ENCODE measurements at places on chromosomes 12 and 14.

GRCh38 chr14:95119336-95119735 is 38.0 kb downstream of the DICER1 start:
- no peak for DNase-seq

DNA sequence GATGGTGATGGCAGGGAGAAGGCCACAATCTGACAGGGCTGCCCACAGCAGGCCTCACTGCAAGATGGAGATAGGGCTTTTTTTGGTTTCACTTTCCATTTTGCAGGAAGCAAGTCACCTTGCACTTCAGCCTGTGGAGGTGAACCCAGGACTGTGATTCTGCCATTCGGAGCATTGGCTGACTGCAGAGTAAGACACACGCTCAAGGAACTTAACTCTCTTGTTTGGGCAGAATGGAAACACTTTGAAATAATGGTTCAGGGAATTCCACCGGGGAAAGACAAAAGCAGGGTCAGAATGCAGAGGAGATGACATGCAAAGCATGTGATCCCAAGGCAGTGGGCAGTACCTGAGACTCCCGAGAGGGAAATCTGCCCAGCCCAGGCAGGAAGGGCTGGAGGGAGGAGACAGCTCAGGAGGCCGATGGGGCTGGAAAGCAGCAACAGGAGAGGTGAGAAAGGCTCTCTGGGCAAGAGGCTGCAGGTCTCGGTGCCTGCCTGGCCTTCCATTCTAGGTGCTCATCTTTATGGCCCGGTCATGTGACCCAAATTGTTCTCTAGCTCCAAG is 58.7 kb upstream of the PRMT8 start:
- DNase-seq: no peak

DNA sequence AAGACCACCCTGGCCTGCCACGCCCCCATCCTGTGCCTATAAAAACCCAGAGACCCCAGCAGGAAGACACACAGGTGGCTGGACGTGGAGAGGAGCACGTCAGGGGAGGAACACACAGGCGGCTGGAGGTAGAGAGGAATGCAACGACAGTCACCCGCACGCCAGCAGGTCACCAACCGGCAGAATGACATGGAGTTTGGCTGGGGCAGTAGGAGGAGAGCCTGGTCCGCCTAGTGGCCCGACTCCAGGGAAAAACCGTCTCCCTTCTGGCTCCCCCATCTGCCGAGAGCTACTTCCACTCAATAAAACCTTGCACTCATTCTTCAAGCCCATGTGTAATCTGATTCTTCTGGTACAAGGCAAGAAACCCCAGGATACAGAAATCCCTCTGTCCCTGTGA is 62.7 kb upstream of the KCNH3 start:
- DNase-seq: no peak

DNA sequence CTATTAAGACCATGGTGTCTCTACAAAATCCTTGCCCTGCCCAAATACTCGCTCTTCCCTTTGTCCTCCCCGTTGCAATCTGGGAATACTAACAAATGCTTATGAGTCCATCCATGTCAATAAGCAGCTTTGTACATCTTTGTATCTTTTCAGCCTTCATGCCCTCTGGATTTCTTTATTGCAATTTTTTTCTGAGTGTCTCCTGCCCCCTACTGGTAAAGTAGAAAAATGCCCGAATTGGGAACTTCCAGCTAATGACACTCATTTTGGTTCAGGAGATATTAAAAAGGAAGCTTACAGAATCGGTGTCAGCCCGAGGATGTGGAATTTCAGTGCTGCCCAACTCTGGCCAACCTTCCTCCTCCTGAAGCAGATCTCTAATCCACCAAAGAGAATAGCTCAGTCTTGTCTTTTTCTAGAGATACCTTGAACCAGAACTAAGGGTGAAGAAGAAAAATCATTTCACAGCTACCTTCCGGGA is 46.0 kb downstream of the SH2B3 start:
- DNase-seq: no peak

GRCh38 chr14:55294603-55295002 is 23.4 kb downstream of the FBXO34 start:
- DNase-seq: no peak

DNA sequence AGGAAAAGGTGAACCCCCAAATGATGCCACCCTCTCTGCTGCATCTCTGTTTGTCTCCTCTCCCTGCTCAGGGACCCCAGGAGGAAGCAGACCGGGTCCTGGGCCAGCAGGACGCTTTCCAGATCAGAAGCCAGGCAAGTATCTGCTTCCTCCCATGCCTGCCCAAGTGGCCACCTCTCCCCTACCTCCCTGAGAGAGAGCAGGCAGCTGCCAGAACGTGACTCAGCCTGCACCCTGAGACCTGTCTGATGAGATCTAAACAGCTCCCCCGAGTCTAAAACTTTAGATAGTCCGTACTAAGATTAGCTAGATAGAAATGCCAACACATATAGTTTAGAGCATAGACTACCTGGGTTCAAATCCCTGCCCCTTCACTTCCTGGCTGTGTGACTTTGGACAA is 31.2 kb upstream of the OAS1 start:
- no peak for DNase-seq

GRCh38 chr14:56754921-56755320 is 55.4 kb downstream of the OTX2 start:
- DNase-seq: no peak

DNA sequence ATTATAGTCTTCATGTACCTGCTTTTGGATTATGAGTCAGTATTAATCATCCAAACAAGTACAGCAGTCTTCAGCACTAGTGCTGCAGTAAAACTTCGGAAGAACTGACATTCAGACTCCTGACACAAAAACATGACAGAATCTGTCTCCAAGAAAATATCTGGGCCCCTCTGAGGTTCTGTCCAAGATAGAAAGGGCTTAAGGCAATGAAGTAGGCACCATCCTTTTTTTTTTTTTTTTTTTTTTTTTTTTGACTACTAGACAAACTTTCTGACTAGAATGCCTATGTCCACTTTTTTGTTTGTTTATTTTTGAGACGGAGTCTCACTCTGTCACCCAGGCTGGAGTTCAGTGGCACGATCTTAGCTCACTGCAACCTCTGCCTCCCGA is 112.5 kb downstream of the MED13L start:
- no peak for DNase-seq

GRCh38 chr14:98548071-98548686 is 723.8 kb downstream of the BCL11B start:
- no peak for DNase-seq

- no peak for DNase-seq
These were observed 7.8 kb upstream of the KRT72 start for GRCh38 chr12:52608826-52609630.

DNA sequence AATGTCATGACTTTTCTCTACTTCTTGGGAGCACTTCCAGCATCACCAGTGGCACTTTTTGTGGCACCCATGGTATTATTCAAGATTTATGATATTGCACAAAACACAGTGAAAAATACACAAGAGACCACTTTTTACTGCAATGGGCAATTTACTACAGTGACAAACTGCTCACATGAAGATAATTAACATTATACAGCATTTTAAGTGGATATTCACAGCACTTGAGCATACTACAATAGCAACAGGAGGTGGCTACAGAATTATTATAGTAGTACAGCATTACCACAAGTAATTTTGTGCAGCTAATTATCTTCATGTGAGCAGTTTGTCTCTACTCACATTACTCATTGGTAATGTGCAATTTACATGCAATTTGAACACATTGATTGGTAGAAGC is 18.3 kb downstream of the IL26 start:
- no peak for DNase-seq

DNA sequence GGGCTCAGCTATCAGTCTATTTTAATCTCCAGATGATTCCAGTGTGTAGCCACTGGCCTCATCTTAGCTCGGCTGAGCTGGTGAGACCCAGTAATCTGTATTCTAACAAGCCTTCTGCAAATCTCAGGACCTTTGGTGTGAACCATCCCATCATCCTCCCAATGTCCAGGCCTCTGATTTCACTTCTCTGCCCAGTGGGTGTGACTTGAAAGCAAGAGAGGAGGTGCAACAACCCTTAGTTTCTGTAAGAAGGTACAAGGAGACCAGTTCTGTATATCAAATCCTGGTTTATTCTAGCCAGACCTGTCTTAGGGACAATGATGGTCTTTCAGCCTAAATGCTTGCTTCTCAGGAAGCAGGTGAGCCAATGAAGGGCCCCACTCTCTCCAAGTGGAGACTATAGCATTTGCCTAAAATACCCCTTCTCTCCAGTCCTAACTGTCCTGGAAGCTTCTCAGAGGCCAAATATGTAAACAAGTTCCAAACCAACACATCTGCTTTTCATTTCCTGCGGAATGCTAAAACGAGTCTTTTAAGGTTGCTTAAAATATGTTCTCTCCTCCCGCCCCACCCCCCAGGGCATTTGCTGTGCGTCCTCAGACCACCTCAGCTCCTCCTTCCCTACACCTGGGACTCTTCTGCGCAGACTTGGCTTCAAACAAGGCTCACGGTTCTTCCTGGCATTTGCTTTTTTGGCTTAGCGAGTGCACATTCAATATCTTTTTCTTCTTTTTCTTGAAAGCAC is 78.4 kb upstream of the FUT8 start:
- DNase-seq: no peak

DNA sequence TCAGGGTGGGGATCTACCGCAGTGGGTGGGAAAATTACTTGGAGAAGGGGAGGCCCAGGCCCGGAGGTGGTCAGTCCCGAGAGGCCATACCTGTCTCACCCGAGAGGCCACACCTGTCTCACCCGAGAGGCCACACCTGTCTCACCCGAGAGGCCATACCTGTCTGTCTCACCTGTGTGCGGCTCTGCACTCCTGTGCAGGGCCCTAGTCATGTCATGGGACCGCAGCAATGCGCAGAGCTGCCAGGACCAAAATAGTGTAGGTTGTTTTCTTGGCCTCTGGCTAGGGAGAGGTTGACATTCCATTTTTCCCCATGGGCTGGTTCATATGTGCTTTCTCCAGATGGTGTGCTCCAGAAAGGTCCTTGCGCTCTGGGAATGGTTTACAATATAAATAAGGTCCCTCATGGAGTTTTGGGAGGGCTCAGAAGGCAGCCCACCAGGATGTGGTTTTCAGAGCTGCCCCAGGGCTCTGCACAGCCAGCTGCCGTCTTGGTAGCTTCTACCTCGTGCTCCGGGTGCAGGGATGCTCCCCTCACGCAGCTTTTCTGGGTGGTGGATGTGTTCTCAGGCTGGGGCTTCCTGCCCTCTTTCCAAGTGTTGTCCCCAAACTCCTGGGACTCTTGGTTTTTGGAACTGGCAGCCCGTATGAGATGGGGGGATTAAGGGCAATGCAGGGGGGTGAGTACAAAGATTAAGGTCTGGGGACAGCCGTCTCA is 58.2 kb downstream of the CACNA1C start:
- DNase-seq: no peak

DNA sequence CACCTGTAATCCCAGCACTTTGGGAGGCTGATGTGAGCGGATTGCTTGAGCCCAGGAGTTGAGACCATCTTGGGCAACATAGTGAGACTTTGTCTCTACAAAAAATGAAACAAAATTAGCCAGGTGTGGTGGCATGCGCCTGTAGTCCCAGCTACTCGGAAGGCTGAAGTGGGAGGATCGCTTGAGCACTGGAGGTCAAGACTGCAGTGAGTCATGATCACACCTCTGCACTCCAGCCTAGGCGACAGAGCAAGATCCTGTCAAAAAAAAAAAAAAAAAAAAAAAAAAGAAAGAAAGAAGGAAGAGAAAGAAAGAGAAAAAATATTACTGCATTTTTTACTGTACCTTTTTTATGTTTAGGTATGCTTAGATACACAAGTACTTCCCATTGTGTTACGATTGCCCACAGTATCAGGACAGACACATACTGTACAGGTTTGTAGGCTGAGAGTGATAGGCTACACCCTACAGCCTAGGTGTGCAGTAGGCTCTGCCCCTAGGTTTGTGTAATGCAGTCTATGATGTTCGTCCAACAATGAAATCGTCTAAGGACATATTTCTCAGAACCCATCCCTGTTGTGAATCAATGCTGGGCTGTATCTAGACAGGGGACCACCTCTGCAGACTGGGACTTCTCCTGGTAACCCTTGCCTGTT is 160.4 kb upstream of the PWP1 start:
- DNase-seq: no peak

GRCh38 chr14:28141662-28142061 is 624.9 kb upstream of the FOXG1 start:
- DNase-seq: no peak

DNA sequence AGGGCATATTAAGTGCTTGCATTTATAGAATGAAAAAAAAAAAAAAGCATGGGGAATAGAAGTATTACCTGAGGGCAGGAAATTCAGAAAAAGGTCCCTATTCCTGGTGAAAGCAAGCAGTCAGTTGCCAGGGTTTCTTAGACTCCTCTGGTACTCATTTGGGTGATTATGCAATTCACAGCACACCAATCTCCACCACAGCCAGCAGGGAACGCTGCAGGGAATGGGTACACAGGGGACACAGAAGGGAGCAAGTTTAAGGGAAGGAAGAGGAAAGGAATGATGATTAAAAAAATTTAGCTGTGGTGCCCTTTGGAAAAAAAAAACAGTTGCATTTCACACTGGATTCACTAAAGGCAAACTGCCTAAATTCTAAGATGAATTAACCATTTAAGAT is 14.2 kb downstream of the BLTP3B start:
- DNase-seq: no peak

DNA sequence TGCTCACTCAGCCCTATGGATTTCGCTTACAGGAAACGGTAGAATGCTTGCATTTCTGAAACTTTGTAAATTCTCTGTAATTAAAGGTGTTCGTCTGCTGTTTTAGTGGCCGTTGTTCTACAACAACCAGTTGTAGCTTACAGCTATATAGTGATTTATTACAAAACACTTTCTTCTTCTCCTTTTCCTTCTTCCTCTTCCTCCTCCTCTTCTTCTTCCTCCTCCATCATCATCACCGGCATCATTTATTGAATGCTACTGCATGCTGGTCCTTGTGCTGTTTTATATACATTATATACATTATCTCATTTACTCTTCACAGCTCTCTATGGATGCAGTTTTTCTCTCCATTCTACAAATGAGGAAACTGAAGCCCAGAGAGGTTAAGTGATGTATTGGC is 6.4 kb downstream of the ETV6 start:
- no peak for DNase-seq

GRCh38 chr12:104873374-104873773 is 84.7 kb downstream of the SLC41A2 start:
- DNase-seq: no peak

- no peak for DNase-seq
These were observed 35.9 kb upstream of the DYNC1H1 start for GRCh38 chr14:101928415-101928841.

DNA sequence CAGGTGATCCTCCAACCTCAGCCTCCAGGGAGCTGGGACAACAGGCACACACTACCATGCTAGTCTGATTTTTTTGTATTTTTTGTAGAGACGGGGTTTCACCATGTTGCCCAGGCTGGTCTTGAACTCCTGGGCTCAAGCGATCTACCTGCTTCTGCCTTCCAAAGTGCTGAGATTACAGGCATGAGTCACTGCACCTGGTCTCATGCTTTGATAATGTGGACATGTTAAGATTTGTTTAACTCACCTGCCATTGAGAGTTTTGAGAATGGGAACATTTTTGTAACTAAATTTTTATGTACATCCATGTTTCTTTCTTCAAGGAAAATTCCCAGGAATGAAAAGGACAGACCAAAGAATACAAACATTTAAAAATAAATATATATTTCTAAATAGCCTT is 121.2 kb downstream of the MIPOL1 start:
- no peak for DNase-seq

Data from stimulated activated CD4-positive, alpha-beta T cell treated with anti-CD3 and anti-CD28 coated beads, Interleukin-1b, Interleukin-23, amount 100 ng/mL, for 1 hour (primary cell).